ENCODE measurements at places on chromosomes 13 and 19.

DNA sequence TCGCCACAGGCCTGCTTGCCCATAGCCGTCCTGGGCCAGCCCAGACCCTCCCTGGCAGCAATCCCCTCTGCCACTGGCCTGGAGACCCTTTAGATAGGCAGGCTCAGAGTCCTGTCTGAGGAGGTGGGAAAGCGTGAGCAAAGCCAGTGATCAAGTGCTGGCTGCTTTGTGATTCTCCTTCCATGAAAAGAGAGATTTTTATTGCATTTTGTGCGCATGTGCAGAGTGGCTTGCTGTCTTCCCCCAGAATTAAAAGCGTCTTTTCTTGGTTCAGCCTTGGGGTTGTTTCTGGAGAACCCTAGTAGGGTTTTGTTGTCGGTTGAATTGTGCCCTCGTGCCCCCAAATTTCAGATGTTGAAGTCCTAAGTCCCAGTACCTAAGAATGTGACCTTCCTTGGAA is 44.9 kb upstream of the DCT start:
- DNase-seq = no peak

DNA sequence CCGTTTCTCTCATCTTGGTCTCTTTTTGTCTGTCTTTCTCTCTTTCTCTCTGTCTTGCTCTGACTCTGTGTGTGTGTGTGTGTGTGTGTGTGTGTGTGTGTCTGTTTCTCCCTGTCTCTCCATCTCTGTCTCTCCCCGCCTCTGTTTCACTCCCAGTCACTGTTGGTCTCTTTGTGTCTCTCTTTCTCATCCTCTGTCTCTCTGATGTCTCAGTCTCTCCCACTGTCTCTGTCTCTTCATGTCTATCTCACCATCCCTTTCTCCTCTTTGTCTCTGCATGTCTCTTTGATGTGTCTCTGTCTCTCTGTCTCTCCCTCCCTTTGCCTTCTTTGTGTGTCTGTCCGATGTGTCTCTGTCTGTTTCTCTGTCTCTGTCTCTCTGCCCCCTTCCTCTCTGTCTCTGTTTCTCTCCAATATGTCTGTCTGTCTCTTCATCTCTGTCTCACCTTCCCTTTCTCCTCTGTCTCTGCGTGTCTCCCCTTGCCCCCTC is 2.5 kb downstream of the NFIC start:
- no peak for DNase-seq

- no peak for DNase-seq
Observed at GRCh38 chr13:20546556-20546955, 20.4 kb upstream of the IFT88 start.

DNA sequence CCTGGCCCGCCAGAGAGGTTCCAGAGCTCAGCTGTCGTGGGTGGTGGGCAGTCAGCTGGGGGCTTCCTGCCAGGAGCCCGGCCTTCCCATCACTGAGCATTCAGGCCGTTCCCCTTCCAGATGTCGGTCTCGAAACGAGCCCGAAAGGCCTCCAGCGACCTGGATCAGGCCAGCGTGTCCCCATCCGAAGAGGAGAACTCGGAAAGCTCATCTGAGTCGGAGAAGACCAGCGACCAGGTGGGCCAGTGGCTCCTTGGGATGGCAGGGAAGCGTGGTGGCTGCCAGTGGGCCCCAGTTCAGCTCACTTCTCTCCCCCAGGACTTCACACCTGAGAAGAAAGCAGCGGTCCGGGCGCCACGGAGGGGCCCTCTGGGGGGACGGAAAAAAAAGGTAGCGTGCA is 19.3 kb downstream of the HDGFL2 start:
- no peak for DNase-seq

Data from activated CD4-positive, CD25-positive, alpha-beta regulatory T cell (primary cell).